ENCODE measurements at places on chromosomes 11 and 22.

DNA sequence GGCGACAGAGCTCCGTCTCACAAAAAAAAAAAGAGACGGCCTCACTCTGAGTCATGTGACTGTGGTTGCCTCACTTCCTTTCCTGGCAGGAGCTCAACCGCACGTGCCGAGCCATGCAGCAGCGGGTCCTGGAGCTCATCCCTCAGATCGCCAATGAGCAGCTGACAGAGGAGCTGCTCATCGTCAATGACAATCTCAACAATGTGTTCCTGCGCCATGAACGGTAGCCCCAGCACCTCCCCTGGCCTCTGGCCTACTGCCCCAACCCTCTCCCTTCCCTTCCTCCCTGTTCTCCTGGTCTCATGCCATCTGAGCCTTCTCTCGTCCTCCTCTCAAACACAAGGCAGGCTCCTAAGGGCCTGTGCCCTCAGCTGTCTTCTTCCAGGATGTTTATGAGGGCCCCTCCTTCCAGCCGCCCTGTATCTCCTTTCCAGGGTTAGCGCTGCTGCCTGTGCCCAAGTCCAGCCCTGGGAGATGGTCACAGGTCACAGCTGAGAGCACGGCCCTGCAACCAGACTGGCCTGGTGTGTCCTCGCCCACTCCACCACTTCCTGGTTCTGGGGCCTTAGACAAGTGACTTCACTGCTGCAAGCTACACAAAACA, 30.7 kb downstream of the TOM1 start:
- peak; percentile 62 for DNase-seq

DNA sequence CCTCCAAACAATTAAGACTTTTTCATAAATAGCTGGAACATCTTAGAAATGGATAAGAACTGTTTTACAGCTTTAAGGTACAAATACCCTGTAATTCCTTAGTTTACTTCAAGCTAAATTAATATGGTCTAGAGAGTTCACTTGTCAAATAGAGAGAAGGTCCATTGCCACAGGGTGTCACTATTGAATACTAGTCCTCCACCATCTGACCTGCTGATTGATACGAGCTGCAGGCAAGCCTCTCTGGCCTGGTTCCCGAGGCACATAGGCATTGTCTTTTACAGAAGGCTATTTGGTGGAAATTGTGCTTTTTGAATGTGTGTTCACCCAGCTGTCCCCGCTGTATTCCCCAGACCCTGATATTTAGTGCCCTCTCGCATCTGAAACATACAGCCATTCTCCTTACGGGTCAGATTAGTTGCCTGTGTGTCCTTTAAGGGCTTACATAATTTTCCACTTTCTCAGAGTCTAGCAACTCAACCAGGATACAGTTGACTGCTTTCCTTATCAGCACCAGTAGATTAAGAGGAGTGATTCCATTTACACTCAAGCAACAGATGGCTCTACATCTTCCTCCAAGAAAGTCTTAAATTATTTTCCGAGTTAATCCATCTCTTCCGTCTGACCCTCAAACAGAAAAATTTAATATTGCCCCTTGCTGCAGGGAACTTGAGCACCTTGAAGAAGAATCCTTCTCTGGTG, 788.8 kb upstream of the FAT3 start:
- no peak for DNase-seq

- DNase-seq: no peak
These were observed 119.0 kb upstream of the TP53AIP1 start for GRCh38 chr11:129061492-129062230.

GRCh38 chr11:4890279-4890678, 8.6 kb downstream of the OR51T1 start:
- no peak for DNase-seq

GRCh38 chr11:64337538-64338249, 2.3 kb upstream of the CCDC88B start:
- no peak for DNase-seq
